ENCODE measurements at places on chromosomes 5 and 9. TPM values are rescaled to one million over a fixed set of nuclear protein-coding genes. Genes with fewer than 3 reads are reported as not detected.

HTR1A gene
- not detected for total RNA-seq

ANXA1 gene
- total RNA-seq = 553 TPM

DNA sequence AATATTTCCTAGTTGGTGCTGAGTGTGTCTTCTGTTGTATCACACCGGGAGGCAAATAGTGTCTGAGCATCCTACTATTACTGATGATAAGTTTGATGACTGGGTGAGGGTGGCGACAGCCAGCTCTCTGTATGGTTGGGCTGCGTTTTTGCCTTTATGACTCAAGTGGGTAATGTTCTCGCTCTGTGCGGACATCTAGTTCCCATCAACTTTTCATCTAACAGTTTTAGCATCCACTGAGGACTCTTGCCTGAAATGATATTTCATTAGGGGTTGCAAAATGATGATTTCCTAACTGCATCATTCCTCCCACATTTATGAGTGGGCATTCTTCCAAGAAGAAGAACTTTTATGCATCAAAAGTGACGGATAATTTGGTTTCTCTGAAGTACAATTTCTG is 26.5 kb downstream of the HMCN2 start:
- peaks cover 3% of the 10 kb centered on the region for H3K36me3 ChIP-seq
- H3K4me1 ChIP-seq = no peaks in the 10 kb centered on the region
- peaks cover 68% of the 10 kb centered on the region for H3K27me3 ChIP-seq
- no peak for DNase-seq
- no peak overlapping the region for H3K27ac ChIP-seq

GRCh38 chr9:121348221-121348620 is 21.8 kb downstream of the STOM start:
- H3K27me3 ChIP-seq = no peaks in the 10 kb centered on the region
- H3K4me3 ChIP-seq = no peak overlapping the region
- no peak for DNase-seq
- H3K27ac ChIP-seq = peak overlapping the region; percentile 19
- H3K4me1 ChIP-seq = peaks cover 20% of the 10 kb centered on the region
- H3K36me3 ChIP-seq = peaks cover 11% of the 10 kb centered on the region

DNA sequence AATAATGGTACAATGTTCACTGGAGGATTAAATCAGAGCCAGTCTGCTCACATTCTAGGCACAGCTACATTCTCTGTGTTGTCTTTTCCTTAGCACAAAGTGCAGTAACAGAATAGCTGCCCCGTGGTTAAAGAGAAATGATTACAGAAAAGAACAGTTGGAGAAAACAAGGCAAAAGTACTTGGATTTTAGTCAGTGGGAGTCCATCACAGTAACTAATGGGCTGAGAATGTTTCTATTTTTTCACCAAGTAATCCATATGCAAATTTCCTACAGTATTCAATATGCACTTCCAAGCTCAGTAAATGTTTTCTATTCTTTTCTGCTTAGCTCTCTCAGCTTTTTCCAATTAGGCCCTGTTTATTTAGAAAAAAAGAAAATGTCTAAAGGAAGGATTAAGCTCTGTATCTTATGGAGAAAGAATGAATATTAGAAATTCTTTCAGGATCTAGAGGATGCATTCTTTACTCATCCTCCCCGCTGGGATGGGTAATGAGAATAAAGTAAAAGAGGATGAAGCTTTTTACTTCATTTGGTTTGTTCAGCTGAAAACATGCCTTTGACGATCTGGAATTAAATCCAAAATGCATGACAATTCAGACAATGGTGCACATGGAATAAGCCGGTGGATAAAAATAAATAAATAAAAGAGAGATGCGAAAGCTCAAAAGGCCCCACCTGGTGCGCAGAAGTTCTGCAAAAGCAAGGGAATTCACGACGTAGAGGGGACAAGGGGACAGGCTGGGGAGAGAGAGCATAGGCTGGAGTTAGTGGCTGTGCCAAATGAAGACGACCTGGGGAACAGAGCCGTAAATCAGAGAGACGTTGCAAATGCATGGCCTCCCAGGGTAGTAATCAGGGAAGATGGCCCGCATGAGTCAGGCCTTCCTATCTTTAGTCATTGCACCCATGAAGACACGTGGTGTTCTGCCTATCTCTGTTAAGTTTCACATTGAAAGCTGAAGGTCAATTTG is 345.2 kb downstream of the GLIS3 start:
- H3K27ac ChIP-seq = no peak overlapping the region
- no peaks in the 10 kb centered on the region for H3K36me3 ChIP-seq
- no peaks in the 10 kb centered on the region for H3K4me1 ChIP-seq
- no peak overlapping the region for H3K4me3 ChIP-seq
- H3K27me3 ChIP-seq = peaks cover 9% of the 10 kb centered on the region

- H3K27me3 ChIP-seq = peaks cover 62% of the 10 kb centered on the region
- no peak for DNase-seq
- H3K36me3 ChIP-seq = no peaks in the 10 kb centered on the region
- H3K4me3 ChIP-seq = no peak overlapping the region
Measured at GRCh38 chr9:36903541-36904435, 130.3 kb downstream of the PAX5 start.

DNA sequence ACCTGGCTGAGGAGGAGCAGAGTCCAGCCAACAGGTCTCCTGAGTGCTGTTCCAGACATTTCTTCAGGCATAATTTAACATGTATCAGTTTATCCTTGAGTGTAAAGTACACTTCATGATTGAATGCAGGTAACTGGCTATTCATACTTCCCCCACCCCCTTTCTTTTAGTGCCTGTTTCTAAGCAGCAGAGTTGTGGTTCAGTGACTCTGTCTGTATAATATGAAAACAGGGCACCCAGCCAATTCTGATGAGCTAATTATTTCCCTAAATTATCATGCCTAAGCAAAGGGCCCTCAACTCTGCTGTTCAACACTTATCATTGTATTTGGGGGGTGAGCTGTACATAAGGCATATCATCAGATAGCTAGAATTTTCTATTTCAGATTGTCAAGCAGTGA is 51.9 kb upstream of the ZSWIM6 start:
- DNase-seq = no peak
- H3K27ac ChIP-seq = no peak overlapping the region
- H3K36me3 ChIP-seq = no peaks in the 10 kb centered on the region
- peaks cover 13% of the 10 kb centered on the region for H3K4me1 ChIP-seq
- H3K27me3 ChIP-seq = no peaks in the 10 kb centered on the region

DNA sequence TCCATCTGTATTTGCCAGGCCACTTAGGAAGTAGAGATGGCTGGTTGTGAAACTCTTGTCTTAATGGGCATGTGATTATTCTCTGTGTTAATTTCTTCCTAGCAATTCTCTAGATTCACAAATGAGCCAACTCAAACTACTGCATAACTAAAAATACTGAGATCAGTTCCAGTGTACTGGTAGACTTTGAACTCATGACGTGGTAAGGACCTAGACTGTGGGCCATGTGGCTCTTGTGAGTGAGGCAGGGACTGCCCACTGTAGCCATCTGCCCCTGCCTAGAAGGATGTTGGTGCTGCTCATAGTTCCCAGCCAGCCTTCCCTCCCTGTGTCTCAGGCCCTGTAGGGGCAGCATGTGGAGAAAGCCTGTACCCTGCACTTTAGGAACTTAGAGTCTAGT is 47.4 kb downstream of the CYSTM1 start:
- no peak for DNase-seq
- no peaks in the 10 kb centered on the region for H3K36me3 ChIP-seq
- H3K4me1 ChIP-seq = peaks cover 7% of the 10 kb centered on the region
- no peaks in the 10 kb centered on the region for H3K27me3 ChIP-seq

DNA sequence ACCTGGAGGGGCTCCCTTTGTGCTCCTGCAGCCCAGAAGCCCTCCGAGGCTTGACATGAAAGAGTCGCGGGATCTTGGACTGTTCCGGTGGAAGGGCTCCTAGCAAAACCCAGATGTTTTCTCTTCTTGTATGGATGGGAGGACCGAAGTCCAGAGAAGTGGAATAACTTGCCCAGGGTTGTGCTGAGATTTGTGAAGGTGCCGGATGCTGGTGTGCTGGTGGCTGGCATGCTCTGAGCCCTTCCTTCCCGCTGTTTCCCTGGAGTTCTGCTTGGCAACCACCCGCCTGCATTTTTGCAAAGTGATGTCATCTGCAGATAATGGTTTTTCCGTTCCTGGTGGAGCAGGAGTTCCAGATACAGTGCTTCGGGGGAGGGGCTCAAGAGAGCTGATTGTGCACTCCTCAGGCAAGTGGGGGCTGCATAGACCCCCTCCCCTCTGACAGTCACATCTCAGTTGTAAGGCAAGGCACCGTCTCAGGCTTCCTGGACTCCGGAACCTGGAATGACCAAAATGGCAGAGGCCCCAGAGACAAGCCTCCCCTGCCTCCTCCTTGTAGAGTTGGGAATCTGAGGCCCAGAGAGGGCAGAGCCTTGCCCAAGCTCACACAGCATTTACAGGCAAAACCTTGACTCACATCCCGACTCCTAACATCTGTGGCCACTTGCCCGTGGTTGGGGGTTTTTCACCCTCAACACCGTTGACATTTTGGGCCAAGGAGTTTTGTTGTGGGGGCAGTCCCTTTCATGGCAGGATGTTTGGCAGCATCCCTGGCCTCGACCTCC is 157.0 kb downstream of the RGS3 start:
- H3K4me3 ChIP-seq = no peak overlapping the region
- H3K4me1 ChIP-seq = peaks cover 6% of the 10 kb centered on the region
- peaks cover 23% of the 10 kb centered on the region for H3K27me3 ChIP-seq
- H3K27ac ChIP-seq = no peak overlapping the region
- no peak for DNase-seq

DNA sequence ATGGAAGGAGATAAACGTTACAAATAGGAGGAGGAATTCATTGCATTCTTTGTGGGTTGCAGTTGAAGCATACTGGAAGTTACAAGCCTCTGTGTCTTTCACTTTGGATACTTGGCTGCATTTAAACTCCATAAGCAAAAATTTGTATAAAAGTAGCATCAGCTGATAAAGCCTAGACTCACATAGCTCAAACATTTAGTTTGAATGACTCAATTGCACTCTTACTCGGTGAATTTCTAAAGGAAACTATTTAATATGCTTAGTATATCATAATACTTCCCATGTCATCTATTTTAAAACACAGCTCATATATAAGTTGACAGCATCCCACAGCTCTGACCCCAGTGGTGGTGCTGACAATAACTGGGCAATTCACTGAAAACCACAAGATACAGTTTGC is 596.6 kb upstream of the ZNF608 start:
- no peak overlapping the region for H3K4me3 ChIP-seq
- H3K4me1 ChIP-seq = no peaks in the 10 kb centered on the region
- H3K27ac ChIP-seq = no peak overlapping the region
- DNase-seq = no peak

GRCh38 chr9:127817881-127818434 is 15.3 kb downstream of the FPGS start:
- H3K4me1 ChIP-seq = no peaks in the 10 kb centered on the region
- no peak for DNase-seq
- no peak overlapping the region for H3K4me3 ChIP-seq
- H3K27me3 ChIP-seq = no peaks in the 10 kb centered on the region
- H3K27ac ChIP-seq = peak overlapping the region; percentile 41

GRCh38 chr5:16493261-16493660 is 27.7 kb upstream of the ZNF622 start:
- no peaks in the 10 kb centered on the region for H3K27me3 ChIP-seq
- H3K36me3 ChIP-seq = no peaks in the 10 kb centered on the region
- peaks cover 15% of the 10 kb centered on the region for H3K4me1 ChIP-seq
- no peak overlapping the region for H3K27ac ChIP-seq

- H3K36me3 ChIP-seq = peaks cover 4% of the 10 kb centered on the region
- no peak for DNase-seq
- H3K27ac ChIP-seq = no peak overlapping the region
- H3K4me3 ChIP-seq = no peak overlapping the region
- H3K27me3 ChIP-seq = peaks cover 83% of the 10 kb centered on the region
Measured at GRCh38 chr5:158119961-158120723, 261.2 kb upstream of the CLINT1 start.

DNA sequence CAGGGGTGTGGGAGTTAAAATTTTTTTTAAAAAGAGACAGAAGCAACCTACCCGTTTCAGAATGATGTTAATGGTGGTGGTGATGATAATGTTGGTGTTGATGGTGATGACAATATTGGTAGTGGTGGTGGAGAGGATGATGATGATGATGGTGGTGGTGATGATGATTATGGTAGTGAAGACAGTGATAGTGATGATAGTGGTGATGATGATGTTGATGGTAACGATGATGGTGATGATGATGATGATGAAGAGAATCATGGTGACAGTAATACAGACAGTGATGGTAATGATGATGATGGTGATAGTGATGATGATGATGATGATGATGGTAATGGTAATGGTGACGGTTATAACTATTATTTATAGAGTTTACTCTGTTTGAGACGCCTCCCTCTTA is 117.6 kb downstream of the ICE1 start:
- peaks cover 3% of the 10 kb centered on the region for H3K36me3 ChIP-seq
- no peak overlapping the region for H3K27ac ChIP-seq
- no peak overlapping the region for H3K4me3 ChIP-seq
- no peak for DNase-seq
- peaks cover 14% of the 10 kb centered on the region for H3K27me3 ChIP-seq
- H3K4me1 ChIP-seq = no peaks in the 10 kb centered on the region

VCAN gene
- 8.0 TPM for total RNA-seq

CARTPT gene
- not detected for total RNA-seq

- no peak for DNase-seq
- H3K36me3 ChIP-seq = no peaks in the 10 kb centered on the region
- H3K4me3 ChIP-seq = no peak overlapping the region
- no peak overlapping the region for H3K27ac ChIP-seq
- no peaks in the 10 kb centered on the region for H3K4me1 ChIP-seq
Measured at GRCh38 chr9:111158363-111158762, 120.1 kb upstream of the LPAR1 start.

DNA sequence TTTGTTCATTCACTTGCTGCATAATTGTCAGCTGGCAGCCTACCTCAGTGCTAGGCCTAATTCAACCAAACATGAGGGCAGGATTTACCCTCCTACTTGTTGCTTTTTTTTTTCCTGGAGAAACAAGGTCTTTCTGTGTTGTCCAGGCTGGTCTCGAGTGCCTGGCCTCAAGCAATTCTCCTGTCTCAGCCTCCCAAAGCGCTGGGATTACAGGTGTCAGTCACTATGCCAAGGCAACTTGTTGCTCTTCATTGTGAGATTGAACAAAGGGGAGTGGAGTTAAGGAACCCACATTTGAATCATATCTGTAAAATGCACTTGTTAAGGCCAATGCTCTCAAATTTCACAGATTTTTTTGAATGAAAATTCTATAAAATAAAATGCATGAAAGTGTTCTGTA is 380.5 kb downstream of the TMEM161B start:
- no peaks in the 10 kb centered on the region for H3K36me3 ChIP-seq
- DNase-seq = no peak
- no peaks in the 10 kb centered on the region for H3K27me3 ChIP-seq
- no peaks in the 10 kb centered on the region for H3K4me1 ChIP-seq
- no peak overlapping the region for H3K4me3 ChIP-seq

ECSCR gene
- total RNA-seq = not detected

DNA sequence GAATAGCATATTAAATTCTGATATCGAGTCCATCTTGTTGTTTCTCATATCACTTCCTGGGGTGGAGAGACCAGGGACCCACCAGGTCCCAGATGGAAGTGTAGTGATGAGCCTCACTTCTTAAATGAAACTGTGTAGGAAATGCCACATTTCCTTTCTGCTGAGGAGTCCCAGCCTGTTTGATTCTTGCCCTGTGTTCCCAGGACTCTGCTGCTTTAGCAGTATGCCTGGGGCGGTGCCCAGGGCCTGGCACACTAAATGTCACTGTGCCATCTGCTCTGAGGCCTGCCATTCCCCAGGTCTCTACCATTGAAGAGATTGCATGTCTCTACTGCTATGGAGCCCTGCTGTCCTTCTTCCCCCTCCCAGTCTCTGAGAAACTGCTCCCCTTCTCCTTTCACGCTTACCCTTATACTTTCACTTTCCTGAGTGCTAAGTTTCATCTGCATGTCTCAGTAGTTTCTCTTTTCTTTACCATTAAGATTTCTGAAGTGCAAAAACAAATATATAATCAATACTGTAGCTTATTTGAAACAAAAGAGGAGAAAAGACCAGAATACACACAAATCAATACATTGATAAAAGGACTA is 260.4 kb downstream of the GABRB2 start:
- no peaks in the 10 kb centered on the region for H3K27me3 ChIP-seq
- DNase-seq = no peak
- peaks cover 3% of the 10 kb centered on the region for H3K4me1 ChIP-seq
- no peaks in the 10 kb centered on the region for H3K36me3 ChIP-seq
- no peak overlapping the region for H3K27ac ChIP-seq
